Breast epithelium (tissue), 4 donors: ENCODE measurements at places on chromosomes 7 and 10.

DNA sequence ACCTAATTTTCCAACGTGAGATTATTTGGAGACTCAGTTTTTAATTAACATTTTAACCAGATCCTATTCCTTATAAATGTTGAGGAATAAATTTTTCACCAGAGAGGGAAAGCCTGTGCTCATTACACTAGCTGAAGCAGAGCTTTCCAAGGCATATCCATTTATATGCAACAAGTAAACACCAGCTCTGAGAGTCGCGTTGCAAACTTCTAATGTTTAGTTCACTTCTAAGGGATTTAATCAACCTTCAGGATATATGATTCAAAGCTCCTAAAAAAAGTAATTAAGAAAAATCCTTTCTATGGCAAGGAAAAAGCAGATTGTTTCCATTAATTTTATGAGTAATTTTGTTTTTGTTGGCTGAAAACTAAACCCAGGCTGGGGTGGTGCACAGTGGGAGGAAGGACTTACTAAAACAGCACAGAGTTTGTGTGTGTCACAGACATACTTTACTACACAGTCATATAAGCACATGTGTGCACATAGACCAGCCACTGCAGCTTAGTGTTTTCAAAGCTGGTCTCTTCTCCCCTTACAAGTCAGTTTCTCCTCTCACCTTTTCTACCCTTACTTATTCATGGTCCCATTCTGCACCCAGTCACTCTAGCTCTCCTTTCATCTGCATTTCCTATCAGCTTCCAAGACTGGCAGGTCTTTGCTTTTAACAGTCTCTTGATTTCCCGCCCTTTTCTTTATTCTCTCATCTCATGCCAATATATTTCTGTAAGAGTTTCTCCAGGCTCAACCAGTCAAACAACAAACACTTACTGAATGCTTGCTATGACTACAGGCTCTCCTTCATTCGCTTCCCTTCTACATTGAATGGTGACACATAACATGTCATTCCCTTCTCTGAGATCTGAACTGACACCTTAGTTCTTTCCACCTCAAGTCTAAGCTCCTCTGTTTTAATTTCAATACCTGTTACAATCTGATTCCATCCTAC, 81.1 kb upstream of the FZD1 start:
- no peak for DNase-seq
- H3K27ac ChIP-seq, result no peak overlapping the region
- H3K27me3 ChIP-seq, result no peaks in the 10 kb centered on the region
- no peak overlapping the region for H3K4me3 ChIP-seq
- H3K4me1 ChIP-seq, result no peaks in the 10 kb centered on the region
- H3K36me3 ChIP-seq, result no peaks in the 10 kb centered on the region

DNA sequence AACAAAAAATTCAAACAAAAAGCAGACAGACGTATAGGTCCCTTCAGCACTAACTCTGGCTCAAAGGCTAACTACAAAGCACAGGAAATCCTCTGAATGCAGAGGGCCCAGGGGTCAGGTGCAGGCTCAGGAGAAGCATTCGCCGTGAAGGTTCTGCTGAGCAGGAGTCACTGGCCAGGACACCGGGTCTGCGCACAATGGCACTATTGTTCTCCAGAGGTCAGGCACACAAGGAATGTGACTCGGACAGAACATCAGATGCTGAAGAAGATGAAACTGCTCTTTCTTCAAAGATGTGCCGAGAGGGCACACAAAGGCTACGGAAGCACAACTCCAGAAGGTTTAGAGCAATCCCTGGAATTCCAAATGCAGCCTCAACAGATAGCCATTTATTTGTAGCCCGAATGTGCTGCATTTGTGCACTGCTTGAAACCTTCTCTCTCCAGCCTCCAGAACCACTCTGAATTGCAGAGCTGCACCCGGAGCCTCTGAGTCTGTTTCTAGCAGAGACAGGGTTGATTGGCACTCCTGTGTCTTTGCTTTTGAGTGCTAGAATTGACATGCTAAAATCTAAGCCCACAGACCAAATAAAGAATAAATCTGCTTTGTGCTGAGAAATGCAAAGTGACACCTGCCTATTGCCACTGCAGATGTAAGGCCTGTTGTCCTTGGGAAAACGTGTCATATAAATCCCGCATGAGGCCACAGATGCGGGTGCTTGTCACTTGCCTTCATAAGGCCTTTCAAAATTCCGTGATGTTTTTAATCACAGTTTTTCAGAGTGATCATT, 85.4 kb upstream of the AFAP1L2 start:
- H3K27me3 ChIP-seq, result no peaks in the 10 kb centered on the region
- H3K4me3 ChIP-seq, result no peak overlapping the region
- no peak overlapping the region for H3K27ac ChIP-seq

DNA sequence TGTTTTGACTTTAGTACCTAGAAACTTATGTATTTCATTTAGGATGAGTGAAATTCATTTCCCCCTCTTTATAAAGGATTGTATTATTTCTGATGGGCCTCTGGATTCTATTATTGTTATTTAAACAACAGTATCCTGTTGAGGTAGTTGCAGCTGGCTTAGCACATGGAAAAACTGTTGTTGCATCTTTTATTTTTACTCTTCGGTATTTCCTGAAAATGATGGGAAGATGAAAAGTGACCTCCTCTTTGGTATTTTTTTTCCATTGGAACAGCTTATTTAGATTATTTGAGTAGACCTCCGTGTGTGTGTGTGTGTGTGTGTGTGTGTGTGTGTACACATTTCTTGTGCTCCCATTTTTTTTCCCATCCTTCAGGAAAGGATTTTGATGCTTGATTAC, 129.8 kb downstream of the PRKG1 start:
- DNase-seq, result no peak
- no peak overlapping the region for H3K27ac ChIP-seq
- no peaks in the 10 kb centered on the region for H3K36me3 ChIP-seq
- H3K4me1 ChIP-seq, result no peaks in the 10 kb centered on the region
- H3K4me3 ChIP-seq, result no peak overlapping the region
- H3K27me3 ChIP-seq, result no peaks in the 10 kb centered on the region

DNA sequence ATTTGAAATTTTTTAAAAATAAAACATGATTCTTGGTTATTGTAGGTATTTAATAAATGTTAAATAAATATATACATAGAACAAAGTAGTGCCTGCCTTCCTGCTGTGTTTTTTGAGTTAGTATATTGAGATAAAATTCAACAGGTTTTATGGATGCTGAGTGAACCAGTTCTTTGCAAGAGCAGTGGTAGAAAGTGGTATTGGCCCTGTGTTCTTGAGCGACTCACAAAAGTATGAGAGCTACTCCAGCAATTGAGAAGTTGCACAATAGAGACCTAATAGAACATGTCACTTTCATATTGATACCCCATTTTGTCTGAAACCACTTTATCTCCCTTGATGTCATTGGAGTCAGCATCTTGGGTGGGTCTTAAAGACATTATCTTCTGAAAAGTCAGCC, 32.6 kb upstream of the GJD4 start:
- no peak overlapping the region for H3K27ac ChIP-seq
- no peaks in the 10 kb centered on the region for H3K4me1 ChIP-seq
- no peaks in the 10 kb centered on the region for H3K27me3 ChIP-seq
- no peak overlapping the region for H3K4me3 ChIP-seq
- peaks cover 4% of the 10 kb centered on the region for H3K36me3 ChIP-seq

GRCh38 chr10:49311555-49312236, 12.7 kb downstream of the C10orf71 start:
- no peak overlapping the region for H3K27ac ChIP-seq
- H3K4me1 ChIP-seq, result no peaks in the 10 kb centered on the region
- no peak for DNase-seq
- H3K36me3 ChIP-seq, result no peaks in the 10 kb centered on the region

DNA sequence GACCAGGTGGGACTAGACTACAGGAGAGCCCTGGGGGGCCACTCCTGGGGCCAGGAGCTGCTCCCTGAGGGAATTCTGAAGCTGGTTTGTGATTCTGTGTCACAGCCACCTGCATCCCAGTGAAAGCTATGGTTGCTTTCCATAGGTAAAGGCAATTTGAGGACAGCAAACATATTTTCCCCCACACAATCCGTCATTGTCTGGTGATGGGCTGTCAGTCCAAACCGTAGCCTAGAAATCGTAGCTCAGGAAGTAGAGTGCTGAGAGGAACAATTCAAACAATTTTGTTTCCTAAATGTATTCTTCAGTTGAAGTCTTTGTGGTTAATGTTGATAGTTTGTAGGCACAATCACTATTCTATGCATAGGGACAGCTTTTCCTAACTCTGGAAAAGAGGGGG, 106.0 kb upstream of the INSYN2A start:
- DNase-seq, result no peak
- no peak overlapping the region for H3K4me3 ChIP-seq
- H3K27ac ChIP-seq, result no peak overlapping the region
- no peaks in the 10 kb centered on the region for H3K27me3 ChIP-seq

DNA sequence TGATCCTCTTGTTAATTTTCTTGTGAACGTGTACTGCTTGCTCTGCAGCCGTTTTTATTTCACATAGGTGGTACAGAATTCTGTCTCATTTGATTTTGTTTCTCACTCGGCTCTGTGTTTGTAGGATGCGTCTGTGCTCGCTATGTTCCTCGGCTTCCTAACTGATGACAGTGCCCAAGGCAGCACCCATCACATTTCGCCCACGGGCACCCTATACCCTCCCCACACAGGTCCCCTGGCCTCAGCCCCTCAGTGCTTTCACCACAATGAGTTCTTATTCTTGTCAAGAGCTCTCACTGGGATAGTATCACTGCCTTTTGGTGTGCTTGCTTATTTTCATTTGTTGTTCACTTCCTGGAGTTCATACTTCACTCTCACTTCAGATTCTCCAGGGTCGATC, 28.1 kb downstream of the UCMA start:
- H3K27ac ChIP-seq, result no peak overlapping the region
- H3K36me3 ChIP-seq, result no peaks in the 10 kb centered on the region
- DNase-seq, result no peak
- no peaks in the 10 kb centered on the region for H3K4me1 ChIP-seq
- H3K27me3 ChIP-seq, result no peaks in the 10 kb centered on the region
- H3K4me3 ChIP-seq, result no peak overlapping the region

DNA sequence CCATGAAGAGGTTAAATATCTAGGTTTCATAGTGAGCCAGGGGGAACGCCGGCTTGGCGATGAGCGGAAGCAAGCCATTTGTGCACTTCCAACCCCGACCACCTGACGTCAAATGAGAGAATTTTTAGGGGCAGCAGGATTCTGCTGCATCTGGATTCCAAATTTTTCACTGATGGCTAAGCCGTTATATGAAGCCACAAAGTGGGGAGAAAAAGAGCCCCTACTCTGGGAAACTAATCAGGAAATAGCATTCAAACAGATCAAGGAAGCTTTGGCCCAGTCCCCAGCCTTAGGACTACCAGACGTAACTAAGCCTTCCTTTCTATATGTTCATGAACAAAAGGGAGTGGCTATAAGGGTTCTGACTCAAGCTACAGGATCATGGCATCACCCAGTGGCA, 12.9 kb upstream of the ADCK2 start:
- H3K4me3 ChIP-seq, result no peak overlapping the region
- no peak overlapping the region for H3K27ac ChIP-seq
- no peaks in the 10 kb centered on the region for H3K4me1 ChIP-seq
- H3K36me3 ChIP-seq, result no peaks in the 10 kb centered on the region
- no peaks in the 10 kb centered on the region for H3K27me3 ChIP-seq
